ENCODE measurements at places on chromosomes 16 and 17.

- DNase-seq = peak; percentile 26
These were observed 47.8 kb upstream of the IRF8 start for GRCh38 chr16:85851034-85851785.

DNA sequence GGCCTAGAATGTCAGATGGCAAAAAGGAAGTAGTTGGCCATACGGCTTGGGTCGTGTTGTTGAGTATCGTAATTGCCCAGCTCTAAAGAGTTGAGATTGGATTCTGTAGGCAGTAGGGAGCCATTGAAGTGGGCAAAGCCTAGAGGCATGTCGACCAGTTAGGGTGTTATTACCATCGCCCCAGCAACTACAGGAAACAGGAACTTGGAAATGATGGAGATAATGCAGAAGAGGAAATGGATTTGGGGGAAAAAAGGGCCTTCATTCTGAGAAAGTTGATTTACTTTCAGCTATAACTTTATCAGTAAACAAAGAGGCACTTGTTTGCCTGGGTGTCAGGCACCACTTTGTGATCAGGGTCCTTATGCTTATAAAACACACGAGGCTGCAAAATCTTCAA, 52.6 kb downstream of the COX10 start:
- DNase-seq = peak; percentile 24

- DNase-seq = no peak
These were observed 62.8 kb downstream of the MRTFB start for GRCh38 chr16:14133907-14134306.

DNA sequence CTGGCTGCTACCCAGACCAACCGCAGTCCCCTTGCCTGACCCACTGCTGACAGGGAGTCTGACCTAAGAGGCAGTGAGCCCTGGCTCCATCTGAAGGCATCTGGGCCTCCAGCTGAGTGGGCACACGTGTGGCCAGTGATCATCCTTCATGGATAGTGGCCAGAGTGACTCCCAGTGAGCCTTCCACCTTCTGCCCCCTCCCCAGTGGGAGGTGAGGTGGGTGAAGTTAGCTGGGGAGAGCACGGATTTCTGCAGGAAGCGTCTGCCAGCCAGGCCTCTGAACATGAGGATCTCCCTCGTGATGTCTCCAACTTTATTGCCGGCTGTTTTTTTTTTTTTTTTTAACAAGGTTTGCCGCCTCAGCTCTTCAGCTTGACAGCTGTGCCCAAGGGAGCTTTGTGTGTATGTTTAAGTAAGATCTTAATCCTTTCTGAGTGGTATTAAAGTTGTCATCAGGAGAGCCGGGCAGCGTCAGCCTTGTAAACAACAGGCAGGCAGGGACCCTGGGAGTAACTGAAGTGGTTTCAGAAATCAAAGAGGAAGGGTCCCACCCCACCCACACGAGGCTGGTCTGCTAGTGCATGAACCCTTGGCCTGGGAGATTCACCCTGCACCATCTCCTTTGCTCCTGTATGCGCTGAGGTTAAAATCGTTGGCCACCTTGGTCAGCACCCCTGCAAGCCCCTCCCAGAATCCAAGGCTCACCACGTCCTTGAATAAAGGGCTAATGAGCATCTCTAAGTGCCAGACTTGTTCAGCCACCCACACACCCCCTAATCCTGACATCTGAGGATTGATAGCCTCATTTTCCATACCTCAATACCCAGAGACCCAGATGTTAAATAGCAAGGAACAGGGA, 33.3 kb downstream of the RHBDL3 start:
- no peak for DNase-seq

GRCh38 chr16:86480444-86480843, 29.9 kb upstream of the FOXF1 start:
- DNase-seq = no peak

Data from suppressor macrophage (primary cell).